K562 (cell line): ENCODE measurements at places on chromosomes 6 and 20. TPM values are rescaled to one million over a fixed set of nuclear protein-coding genes. Genes with fewer than 3 reads are reported as not detected.

Gene KCNB1
- 0.02 TPM in 1 of 2 replicates, not detected in the other for total RNA-seq

GRCh38 chr20:58647162-58647795 is 3.8 kb upstream of the STX16 start:
- DNase-seq = peak; percentile 27

Gene YWHAB
- total RNA-seq = 178 and 180 TPM in 2 replicates

DNA sequence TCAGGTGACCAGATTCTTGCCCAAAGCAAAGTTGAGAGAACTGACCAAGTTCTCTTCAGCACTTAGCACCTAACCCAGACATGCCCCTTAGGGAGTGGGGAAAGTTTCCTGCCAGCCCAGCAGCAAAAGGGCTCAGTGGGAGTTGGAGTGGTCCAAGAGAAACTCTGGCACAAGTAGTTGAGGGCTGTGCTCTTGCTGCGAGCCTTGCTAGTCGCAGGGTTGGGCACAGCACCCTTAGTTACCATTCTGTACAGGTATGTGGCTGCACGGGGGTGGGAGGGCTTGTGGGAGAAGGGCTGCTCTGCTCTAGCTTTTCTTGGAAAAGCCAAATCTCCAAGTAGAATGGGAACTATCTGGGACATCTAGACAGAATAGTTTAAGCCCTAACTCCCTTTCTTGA is 6.4 kb downstream of the POLR1C start:
- no peak for DNase-seq

Gene FAM209A
- not detected in 2 replicates for total RNA-seq

DNA sequence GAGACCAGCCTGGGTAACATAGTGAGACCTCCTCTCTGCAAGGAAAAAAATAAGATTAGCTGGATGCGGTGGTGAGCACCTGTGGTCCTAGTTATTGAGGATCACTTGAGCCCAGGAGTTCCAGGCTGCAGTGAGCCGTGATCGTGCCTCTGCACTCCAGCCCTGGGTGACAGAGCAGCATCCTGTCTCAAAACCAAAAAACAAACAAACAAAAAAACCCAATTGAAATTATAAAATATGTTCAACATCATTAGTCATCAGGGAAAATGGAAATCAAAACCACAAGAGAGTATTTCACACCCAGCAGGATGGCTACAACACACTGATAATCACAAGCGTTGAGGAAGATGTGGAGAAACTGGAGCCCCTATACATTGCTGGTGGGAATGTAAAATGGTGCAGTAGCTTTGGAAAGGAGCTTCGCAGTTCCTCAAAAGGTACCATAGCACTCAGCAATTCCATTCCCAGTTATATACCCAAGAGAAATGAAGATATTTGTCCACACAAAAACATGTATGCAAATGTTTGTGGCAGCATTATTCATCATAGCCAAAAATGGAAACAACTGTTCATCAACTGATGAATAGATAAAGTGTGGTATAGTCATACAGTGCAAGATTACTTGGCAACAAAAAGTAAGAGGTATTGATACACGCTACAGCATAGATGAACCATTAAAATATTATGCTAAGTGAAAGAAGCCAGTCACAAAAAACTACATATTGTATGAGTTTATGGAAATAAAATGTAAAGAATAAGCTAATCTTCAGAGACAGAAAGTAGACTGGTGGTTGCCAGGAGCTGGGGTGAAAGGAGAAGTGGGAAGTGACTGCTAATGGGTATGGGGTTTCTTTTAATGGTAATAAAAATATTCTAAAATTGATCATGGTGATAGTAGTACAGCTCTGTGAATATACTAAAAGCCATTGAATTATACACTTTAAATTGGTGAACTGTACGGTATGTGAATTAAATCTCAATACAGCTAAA is 38.7 kb upstream of the RIPOR2 start:
- no peak for DNase-seq

DNA sequence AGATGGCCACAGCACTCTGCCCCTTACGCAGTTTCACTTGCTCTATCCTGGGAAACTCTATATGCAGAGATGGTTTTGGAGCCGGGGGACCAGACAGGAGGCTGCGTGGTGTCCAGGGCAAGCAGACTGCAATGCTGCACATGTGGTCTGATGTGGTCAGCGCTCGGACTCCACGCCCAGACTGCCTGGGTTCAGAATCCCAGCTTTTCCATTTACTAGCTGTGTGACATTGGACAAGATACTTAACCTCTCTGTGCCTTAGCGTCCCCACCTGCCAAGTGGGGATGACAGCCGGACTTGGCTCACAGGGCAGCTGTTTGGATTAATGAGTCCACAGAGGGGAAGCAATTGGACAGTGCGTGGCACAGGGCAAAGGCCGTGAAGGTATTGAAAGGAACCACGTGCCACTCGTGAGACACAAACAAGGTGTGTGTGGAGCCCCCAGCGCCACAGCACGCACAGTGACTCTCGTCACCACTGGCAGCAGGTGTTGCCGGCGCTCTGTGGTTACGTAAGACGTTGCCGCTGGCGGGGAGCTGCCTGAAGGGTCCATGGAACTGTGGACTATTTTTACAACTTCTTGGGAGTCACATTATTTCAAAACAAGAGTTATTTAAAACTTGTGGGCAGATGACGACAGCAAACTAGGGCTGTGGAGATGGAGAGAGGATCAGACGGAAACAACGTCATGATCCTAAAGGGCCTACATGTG is 201.4 kb downstream of the PREX1 start:
- no peak for DNase-seq

Gene ZSCAN12
- 12.1 and 12.5 TPM in 2 replicates for total RNA-seq

DNA sequence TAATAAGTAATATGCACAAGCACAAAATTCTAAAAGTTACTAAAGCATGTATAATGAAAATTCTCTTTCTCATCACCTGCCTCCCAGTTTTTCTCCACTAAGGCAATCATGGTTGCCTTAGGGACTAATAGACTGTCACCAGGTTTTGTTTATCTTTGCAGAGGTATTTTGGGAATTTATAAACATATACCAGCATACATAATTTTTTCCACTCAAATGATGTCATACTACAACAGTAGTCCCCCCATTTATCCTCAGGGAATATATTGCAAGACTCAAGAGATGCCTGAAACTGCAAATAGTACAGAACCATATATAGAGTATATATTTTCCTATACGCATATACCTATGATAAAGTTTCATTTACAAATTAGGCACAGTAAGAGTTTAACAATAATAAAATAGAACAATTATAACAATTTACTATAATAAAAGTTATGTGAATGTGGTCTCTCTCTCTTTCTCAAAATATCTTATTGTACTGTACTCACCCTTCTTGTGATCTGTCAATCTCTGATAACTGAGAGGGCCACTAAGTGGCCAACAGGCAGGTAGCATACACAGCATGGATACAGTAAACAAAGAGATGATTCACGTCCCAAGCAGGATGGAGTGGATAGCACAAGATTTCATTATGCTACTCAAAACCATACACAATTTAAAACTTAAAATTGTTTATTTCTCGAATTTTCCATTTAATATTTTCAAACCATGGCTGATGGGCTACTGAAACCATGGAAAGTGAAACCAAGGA is 19.7 kb downstream of the RBL1 start:
- no peak for DNase-seq

- DNase-seq = no peak
These were observed 56.5 kb downstream of the CD2AP start for GRCh38 chr6:47534063-47534462.

- no peak for DNase-seq
These were observed 4.6 kb upstream of the LSM14B start for GRCh38 chr20:62117658-62118057.

- no peak for DNase-seq
These were observed 9.6 kb upstream of the BEND3 start for GRCh38 chr6:107124934-107125348.

Gene DEF6
- total RNA-seq = 30.9 and 37.8 TPM in 2 replicates

DNA sequence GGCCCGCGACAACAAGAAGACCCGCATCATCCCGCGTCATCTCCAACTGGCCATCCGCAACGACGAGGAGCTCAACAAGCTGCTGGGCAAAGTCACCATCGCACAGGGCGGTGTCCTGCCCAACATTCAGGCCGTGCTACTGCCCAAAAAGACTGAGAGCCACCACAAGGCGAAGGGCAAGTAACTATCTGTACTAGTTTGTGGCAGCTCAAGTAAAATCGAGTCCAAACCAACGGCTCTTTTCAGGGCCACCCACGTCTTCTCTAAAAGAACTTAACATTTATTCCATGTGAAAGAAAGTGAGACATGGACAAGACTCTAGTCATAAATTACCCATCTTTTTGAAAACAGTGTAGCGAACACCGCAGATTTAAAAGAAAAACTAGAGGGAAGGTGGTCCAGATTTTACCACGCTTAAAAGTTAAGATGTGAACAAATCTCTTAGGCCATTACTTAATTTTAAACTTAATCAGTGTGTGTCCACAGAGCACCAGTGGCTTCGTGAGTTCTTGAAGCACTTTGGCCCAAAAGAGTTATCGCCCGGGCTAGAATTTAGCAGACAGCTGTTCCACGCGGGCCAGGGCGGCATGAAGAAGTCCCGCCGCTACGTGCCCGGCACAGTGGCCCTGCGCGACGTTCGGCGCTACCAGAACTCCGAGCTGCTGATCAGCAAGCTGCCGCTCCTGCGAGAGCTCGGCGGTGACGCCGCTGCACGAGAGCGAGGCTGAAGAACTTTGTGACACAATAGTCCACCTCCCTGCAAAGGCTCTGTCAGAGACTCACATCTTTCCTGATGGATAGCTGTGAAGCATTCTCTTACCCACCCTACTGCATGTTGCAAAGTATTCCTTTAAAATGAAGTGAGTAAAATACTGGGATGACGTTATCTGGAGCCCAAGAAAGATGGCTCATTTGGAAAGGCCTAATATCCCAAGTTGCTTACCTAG is 113.9 kb upstream of the PRSS16 start:
- no peak for DNase-seq

DNA sequence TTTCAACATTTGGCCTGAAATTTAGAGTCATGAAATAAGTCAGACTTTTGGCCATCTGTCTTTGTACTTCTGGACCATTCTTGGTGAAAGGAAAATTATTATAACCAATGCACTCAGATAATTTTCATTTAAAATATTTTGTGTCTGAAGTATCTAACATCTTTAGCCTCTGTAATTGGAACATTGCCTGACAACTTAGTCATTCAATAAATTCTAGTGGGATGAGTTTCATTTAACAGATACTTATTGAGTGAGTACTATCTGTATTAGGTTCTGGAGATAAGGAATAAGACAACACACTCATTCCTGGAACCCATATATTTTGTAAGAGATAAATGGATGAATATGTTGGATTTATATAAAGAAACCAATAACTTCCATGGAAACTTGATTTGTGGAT is 536.0 kb downstream of the BCKDHB start:
- no peak for DNase-seq

Gene SLC22A3
- 0.07 TPM in 1 of 2 replicates, not detected in the other for total RNA-seq
